ENCODE measurements at places on chromosomes 3 and 15. TPM values are rescaled to one million over a fixed set of nuclear protein-coding genes. Genes with fewer than 3 reads are reported as not detected.

Gene IL16
- total RNA-seq = 2.7 TPM

Gene SLC24A5
- total RNA-seq = not detected

Gene PP2D1
- not detected for total RNA-seq

Gene BUB1B
- total RNA-seq = 15.3 TPM

Gene PGBD4
- total RNA-seq = 0.76 TPM

Gene GPR27
- total RNA-seq = 4.3 TPM

Gene BFSP2
- not detected for total RNA-seq

Gene SI
- total RNA-seq = not detected

Gene TIGIT
- total RNA-seq = 0.08 TPM

Gene CHRM5
- not detected for total RNA-seq

Gene SLC51A
- total RNA-seq = not detected

Gene CLDN18
- total RNA-seq = not detected

Gene GOLGA8J
- 0.20 TPM for total RNA-seq

Gene ALDH1L1
- total RNA-seq = 4.5 TPM

Gene NPAP1
- not detected for total RNA-seq

Gene GOLGA6L4
- 2.4 TPM for total RNA-seq

Gene GLDN
- total RNA-seq = 0.56 TPM

Gene SPTBN5
- total RNA-seq = 2.1 TPM

Gene GUCA1C
- not detected for total RNA-seq

Gene ALDH1A3
- total RNA-seq = 15.7 TPM

Gene SSUH2
- 0.36 TPM for total RNA-seq

Gene ZDHHC23
- total RNA-seq = 3.0 TPM

Gene GCNT3
- 11.4 TPM for total RNA-seq

Gene NRROS
- 0.40 TPM for total RNA-seq

Gene WDR93
- total RNA-seq = not detected

Gene CYP1A2
- total RNA-seq = not detected

Gene OR5K2
- total RNA-seq = not detected

Gene PPP1R14D
- total RNA-seq = not detected

Gene ANKUB1
- not detected for total RNA-seq

Gene FGF12
- 0.72 TPM for total RNA-seq

Gene PRSS50
- not detected for total RNA-seq

Gene TM4SF4
- not detected for total RNA-seq

Gene AGBL1
- total RNA-seq = not detected

Gene LOXL1
- total RNA-seq = 5.8 TPM

Gene C2CD4B
- 0.24 TPM for total RNA-seq

Gene HTR3E
- total RNA-seq = not detected

Gene IQCF5
- not detected for total RNA-seq

Gene GOLGA8N
- 3.7 TPM for total RNA-seq

Gene TXNRD3
- 6.5 TPM for total RNA-seq

Gene LCTL
- total RNA-seq = not detected

Gene CHST2
- total RNA-seq = 1.5 TPM

Gene ST8SIA2
- total RNA-seq = 0.16 TPM

Gene DNAJB11
- total RNA-seq = 24.0 TPM

Gene KCNMB2
- total RNA-seq = not detected

Gene SLC2A2
- not detected for total RNA-seq

Gene PPIB
- 260 TPM for total RNA-seq

Gene SLC6A20
- total RNA-seq = 0.16 TPM

Gene MESP2
- 0.40 TPM for total RNA-seq

Gene THOC7
- total RNA-seq = 70.6 TPM

Gene PATL2
- 1.2 TPM for total RNA-seq

Gene GPR149
- not detected for total RNA-seq

Gene XXYLT1
- 12.7 TPM for total RNA-seq

Gene ATP8B4
- 0.56 TPM for total RNA-seq

All from esophagus mucosa (tissue), 1 donor.